ENCODE measurements at places on chromosomes 1 and 21.

- DNase-seq = no peak
These were observed 244.2 kb upstream of the JUN start for GRCh38 chr1:59028048-59028447.

GRCh38 chr1:36086529-36087232 is 2.0 kb upstream of the ADPRS start:
- no peak for DNase-seq

DNA sequence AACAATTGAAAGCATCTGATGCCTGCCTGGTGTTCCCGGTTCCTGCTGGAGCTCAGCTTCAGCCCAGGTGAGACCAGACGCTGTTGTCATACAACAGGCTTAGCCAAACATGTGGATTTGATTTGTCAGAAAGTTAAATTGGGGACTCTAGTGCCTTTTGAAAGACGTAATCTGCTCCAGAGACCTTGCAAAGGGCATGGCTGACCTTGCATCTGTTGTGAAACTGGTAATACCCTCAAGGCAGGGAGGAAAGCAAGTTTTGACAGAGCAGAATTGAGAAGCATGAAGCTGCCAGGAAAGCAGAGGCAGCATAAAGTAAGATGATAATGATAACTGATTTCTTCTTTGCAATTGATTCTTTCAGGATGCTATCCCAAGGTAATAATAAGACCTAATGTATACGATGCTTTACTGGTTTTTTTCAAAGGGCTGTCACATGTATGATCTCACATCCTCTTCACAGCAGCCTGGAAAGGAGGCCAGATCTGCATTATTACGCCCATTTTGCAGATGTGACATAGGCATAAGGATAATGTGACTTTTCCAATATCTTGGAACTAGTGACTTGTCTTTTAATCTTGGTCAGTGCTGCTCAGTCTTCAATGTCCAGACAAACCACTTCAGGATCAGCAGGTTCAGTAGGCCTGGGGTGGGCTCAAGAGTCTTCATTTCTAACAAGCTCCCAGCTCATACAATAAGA is 24.7 kb upstream of the CNN3 start:
- no peak for DNase-seq

GRCh38 chr21:42314616-42315295 is 453 bp downstream of the TFF3 start:
- no peak for DNase-seq

- DNase-seq = no peak
These were observed 20.7 kb upstream of the SLC25A33 start for GRCh38 chr1:9518454-9518998.

Measured in stimulated activated naive CD4-positive, alpha-beta T cell treated with Interleukin-2 at 50 U/mL for 16 hours (primary cell).